ENCODE measurements at places on chromosomes 5 and 9.

DNA sequence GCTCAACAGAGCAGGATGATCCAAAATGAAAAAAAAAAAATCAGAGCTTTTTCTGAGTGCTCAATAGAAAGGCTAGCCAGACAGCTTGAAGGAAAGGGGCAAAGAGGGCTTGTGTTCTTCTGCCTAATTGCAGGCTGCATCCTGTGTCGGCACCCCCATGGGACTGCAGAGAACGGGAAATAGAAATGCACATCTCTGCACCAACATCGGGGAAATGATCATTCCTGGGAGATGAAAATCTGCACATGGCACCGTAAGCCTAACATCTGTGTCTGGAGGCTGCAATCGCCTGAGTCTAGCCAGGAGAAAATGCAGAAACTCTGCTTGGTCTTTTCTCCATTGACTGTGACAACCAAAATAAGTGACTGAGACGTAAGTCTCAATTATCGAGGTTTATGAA lies 243.9 kb downstream of the ICE1 start:
- DNase-seq, result no peak

GRCh38 chr9:91515074-91515687 lies 91.5 kb upstream of the NFIL3 start:
- DNase-seq, result no peak

DNA sequence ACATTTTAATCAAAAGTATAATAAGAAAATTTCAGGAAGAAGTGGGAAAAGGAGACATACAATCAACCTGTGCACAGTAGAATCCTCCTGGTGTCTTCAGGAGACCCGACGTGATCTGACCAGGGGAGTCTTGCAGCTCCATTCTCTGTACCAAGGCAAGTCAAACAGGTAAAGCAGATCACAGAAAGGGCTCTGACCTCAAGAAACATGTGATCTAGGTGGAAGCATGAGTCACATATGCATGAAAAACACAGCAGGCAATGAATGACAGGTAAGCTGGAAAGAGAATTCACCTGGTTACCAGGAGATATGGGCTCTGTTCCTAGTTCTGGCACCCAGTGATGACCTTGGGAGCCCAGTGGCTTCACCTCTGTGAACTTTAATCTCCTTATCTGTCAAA lies 19.4 kb upstream of the FABP6 start:
- no peak for DNase-seq

DNA sequence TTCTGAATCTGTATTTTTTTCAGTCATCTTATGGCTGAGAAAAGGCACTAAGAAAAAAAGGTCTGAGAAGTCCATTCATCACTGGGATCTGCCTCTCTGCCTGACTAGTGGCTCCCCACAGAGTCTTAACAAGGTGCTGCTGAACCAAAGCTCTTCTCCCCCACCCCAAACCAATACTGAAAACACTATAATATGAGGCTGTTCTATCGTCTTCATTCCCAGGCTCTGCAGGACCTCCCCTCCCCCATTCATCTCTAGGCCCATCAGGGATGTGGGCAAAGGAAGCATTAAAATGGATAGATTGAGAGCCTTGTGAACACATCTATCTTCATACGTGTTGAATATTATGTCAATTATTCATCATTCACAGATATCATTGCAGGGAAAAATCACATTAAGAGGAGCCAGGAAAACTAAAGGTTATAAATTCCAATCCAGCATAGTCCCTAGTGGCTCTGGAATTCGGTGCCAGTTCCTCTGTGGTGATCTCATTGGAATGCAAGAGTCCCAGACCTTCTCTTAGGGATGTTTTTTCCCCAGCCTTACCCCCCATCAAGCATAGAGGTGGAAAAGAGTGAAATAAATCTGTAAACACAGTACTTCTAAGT lies 44.3 kb upstream of the GPR151 start:
- DNase-seq, result no peak

GRCh38 chr9:16689351-16689938 lies 181.0 kb downstream of the BNC2 start:
- DNase-seq, result no peak

DNA sequence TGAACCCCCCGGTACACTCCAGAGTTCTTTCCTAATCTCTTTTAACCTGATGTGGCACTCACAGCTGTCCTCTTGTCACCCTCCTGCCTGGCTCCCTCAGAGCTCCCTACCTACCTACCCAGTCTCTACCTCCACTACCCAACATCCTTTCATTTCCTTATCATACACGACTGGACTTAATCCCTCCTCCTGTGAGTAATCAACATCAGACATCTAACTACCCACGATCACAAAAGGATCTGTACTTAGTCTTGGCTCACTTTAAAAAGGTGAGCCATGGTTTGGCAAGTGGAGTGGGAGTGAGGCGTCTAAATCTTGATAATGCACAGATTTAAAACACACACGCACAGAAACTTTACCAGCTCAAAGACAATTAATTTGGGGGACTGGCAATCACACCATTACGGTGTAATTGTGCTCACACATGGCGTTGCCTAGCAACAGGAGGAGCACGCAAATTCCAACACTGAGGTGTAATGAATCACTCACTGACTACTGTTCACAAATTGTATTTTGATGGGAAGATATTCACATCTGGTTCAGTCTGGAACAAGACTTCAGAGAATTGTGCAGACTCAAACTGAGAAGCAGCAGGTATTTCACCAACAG lies 235.9 kb downstream of the EPB41L4A start:
- DNase-seq, result no peak

DNA sequence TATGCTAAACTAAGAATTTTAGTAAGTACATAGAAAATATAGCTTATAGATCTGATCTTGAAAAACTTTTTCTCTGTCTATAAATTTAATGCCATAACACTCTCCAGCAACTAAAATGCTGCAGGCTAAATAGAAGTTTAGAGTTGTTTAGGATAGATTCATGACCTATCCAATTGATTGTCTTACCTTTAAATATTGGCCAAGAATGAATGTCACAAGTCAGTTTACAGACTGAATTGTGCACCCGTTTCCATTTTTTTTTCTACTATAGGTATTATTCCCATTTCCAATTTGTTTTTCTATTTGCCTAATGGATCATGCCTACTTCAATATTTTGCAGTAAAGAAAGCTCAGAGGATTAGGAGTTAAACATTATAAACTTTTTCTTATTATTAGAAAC lies 129.5 kb downstream of the MLLT3 start:
- no peak for DNase-seq

DNA sequence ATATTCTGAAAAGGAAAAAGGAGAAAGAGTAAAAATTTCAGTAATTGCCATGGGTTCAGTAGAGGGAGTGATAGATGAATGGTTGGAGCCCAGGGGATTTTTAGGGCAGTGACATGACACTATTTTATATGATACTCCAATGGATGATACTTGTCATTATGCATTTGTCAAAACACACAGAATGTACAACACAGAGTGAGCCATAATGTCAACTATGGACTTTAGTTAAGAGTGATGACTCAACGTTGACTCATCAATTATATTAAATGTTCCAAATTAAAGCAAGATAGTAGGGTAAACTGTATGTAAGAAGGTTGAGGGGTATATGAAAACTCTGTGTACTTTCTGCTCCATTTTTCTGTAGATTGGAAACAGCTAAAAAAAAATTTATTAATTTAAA lies 586.4 kb downstream of the TAF11L14 start:
- DNase-seq, result no peak

DNA sequence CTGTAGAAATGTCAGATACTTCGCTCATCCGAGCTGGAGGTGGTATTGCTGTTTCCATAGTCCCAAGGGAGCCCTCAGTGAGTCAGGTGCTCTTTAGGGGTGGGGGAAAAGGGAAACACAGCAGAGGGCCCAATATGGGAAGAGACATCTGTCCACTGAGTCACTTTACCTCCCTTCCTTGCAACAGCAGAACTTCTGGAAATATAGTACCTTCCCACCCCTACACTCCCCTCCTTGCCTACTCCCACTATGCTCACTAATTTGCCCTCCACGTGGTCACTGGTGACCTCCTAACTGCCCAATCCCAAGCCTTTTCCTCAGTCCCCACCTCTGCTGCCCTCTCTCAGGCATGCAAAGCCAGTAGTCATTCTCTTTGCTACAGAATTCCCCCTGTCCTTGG lies 1.9 kb downstream of the HK3 start:
- no peak for DNase-seq

DNA sequence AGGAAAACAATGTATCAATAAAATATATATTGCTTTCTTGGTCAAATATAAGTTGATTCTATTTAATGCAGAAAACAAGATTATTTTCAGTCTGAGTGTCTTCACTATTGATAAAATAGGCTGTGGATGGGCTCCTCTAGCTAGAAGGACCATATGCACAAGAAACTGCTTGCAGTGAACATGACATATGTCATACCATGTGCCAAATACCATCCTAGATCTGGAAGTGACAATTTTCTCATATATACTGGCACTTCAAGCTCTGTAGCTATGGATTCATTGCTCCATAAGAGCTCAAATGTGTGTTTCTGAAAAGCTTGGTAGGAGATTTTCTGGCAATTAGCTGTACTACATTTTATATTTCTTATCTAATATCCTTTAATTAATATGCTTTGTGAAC lies 95.6 kb upstream of the CDH6 start:
- DNase-seq, result no peak

GRCh38 chr5:66454186-66455078 lies 141.8 kb upstream of the MAST4 start:
- no peak for DNase-seq

DNA sequence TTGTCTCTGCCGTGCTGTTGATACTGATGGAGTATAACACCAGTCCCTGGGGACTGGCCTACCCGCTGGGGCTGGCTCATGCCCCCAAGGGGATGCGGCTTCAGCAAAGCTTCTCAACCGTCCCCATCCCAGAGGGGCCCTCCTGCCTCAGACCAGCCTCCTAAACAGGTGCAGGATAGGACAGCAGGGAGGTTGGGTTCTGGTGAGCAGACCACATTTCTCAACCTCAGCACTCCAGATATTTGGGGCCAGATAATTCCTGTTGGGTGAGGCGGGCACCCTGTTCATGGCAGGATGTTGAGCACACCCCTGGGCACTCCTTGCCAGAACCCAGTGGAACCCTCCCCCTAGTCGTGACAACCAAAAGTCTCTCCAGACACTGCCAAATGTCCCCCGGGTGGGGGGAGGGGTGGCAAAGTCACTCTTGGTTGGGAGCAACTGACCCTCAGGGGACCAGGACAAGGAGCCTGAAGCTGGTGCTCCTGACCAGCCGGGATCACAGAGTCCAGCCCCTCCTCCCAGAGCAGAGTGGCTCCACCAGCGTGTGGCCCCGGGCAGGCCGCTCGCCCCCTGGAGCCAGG lies 107.8 kb downstream of the ZNF354C start:
- DNase-seq, result no peak

DNA sequence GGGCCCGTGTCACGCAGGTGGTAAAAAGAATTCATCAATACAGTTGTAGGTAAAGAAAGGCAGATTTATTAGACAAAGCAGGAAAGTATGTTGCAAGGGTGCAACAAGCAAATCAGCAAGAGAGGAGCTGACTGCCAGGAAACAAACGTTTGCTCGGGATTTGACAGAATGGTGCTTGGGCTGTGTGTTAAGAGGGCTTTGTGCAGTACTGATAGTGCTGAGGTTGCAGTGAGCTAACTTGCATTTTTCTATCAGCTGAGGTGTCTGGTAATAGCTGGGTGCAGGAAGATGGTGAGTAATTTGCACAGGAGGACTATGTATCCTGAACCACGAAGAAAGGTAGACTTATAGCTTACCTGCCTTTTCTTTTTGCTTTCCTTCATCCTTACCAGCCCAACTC lies 3.9 kb upstream of the RARS1 start:
- no peak for DNase-seq

DNA sequence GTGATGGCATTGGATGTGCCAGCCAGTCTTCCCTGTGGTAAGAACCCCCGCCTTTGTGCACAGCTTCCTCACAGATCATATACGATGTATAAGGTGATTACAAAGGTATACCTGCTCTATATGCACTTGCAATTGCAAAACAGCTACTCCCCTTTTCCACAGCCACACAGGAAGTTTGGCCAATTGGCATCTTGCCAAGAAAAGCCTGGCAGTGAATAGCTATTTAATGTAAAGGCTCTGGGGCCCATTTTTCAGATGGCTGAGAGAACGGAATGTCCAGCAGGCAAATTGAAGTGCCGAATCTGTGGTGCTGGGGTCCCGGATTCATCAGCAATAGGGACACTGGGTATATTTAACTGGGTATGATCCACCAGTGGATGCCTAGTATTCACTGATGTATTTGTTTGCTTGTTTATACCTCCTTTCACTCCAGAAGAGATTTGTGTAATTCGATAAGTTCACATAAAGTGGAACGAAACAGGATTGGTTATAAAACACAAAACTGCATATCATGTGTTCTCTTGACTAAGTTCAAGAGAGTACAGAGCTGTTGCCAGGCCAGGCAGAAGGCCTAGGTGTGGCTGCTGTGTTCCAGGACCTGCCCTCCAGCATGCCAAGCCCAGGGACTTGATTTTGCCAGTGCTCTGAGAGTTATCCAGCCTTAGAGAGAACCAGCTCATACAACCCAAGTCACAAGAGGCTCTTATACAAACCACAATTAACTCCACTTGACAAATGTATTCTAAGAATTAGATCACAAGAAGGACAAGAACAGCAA lies 27.7 kb upstream of the GABRP start:
- DNase-seq, result no peak

GRCh38 chr9:104682642-104683041 lies 11.7 kb upstream of the OR13D1 start:
- peak; percentile 41 for DNase-seq

- no peak for DNase-seq
These were observed 2.6 kb upstream of the GPSM1 start for GRCh38 chr9:136324501-136325300.

DNA sequence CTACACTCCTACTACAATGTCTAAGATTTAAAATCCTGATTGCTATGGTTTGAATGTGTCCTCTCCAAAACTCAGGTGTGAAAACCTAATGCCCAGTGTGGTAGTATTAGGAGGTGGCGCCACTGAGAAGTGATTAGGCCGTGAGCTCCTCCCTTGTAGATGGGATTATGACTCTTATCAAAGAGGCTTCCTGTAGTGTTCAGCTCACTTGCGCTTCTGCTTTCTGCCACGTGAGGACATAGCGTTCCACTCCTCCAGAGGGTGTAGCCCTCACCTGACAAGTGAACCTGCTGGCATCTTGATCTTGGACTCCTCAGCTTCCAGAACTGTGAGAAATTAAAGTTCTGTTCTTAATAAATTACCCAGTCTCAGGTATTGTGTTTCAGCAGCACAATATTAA lies 33.0 kb upstream of the WHRN start:
- DNase-seq, result peak; percentile 30

- DNase-seq, result no peak
These were observed 112.8 kb downstream of the CMYA5 start for GRCh38 chr5:79802406-79802805.

DNA sequence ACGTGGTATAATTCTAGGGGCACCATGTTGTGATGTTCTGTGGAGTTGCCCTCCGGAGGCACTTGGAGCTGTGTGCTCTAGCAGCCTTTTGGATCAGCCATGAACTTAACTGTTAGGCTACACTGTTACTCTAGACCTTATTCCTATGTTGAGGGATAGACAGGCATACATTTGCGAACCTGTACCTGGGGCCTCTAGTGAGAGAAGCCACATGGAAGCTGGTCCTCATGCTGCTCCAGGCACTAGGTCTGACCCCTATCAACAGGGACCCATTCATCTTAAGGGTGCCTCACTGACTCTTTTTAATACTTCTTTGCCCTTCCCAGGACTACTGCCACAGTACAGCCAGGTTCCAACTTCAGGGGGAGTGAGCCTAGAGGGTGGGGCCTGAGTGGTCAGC lies 594.8 kb downstream of the RAB3C start:
- DNase-seq, result no peak

- no peak for DNase-seq
These were observed 22.1 kb upstream of the UBAP2 start for GRCh38 chr9:34070606-34071324.

- no peak for DNase-seq
These were observed 639 bp downstream of the AMACR start for GRCh38 chr5:34007201-34007620.

All from Jurkat, Clone E6-1 (cell line).